ENCODE measurements at places on chromosomes 11 and 22.

DNA sequence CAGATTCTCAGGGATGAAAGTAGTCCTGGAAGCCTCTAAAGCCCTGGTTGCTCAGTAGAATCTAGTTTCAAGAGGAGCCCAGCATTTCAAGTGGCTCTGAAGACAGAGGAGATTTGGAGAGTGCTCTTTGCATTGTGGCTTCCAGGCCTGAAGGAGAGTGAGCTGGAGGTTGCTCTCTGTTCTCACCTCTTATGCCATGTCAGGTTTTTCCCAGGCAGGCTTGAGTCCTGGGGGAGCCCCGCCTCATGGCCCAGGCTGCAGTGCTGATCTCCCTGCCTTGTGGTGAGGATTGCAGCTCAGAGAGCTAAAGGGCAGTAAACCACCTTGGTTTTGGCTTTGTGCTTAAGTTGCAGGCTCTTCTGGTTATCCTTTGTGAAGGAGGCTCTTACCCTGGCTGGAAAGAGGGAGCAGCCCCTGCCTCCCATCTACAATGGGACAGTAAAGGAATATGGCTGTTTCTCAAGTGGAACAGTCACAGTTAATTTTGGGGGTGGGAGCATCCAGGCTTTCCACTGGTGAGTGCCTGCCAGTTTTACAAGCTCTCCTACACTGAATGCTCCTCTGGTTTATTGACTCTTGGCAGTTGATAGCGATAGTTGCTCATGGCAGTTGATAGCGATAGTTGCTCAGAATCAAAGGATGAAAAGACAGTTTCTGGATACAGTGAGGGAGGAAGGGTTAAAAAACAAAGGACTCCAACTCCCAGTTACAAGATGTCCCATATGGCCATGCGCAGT is 32.6 kb downstream of the RCOR2 start:
- no peak for DNase-seq

DNA sequence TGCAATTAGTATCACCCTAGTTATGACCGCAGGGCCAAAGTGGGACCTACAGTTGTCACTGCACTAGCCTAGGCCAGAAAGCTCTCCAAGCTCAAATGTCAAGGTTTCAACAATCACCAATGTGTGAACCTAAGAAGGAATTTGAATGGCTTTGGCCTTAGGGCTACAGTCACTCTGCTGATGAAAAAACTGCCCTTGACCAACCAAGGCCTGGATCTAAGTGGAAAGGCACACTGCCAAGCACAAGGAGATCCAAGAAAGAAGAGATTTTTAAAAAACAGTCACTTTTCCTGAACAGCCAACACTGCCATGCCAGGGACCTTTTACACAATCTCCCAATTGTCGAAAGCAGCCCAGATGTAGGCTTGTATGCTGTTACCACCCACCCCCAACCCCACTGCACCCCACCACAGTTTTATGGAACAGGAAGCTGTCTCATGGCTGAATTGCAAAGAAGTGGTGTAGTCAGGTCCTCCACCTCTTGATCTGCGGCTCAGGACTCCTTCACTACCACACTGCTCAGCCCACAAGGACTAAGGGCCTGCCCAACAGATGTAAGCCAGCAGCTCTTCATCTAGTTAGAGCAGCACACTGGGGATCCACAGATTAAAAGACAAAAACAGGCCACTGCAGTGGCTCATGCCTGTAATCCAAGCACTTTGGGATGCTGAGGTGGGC is 32.9 kb downstream of the SMCO4 start:
- no peak for DNase-seq

DNA sequence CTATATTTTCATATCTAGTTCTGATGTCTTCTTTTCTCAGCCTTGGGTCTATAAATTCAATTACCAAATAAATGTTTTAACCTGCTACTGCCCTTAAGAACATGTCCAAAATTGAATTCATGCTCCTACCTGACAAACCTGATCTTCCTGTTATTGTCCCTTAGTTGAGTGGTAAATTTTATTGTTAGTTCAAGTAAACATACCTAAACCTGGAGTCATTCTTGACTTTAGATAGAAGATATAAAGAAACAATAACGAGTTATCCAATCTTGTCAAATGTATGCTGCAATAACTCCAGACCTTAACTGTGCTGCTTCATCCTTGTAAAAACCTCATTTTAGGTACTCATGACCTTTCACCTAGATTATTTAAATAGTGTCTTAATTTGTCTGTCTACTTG is 34.6 kb upstream of the SC5D start:
- DNase-seq = no peak

DNA sequence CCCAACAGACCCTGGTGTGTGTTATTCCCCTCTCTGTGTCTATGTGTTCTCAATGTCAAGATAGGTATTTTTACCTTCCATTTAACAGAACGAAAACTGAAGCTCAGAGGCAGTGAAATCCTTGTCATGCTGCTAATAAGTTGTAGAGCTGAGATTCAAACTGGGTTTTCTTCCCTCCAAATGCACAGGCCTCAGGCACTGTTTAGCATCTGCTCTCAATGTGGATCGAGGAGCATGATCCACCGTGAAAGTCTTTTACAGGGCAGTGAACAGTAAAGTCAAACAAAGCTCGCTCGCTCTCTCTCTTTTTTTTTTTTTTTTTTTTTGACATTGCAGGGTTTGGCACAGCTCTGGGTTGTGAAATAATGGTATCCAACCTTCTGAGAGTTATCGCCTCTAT is 401.0 kb upstream of the SYN3 start:
- no peak for DNase-seq

- no peak for DNase-seq
Measured at GRCh38 chr11:44466531-44467205, 98.8 kb upstream of the CD82 start.

- no peak for DNase-seq
Measured at GRCh38 chr22:36204632-36205015, 3.0 kb upstream of the APOL4 start.

DNA sequence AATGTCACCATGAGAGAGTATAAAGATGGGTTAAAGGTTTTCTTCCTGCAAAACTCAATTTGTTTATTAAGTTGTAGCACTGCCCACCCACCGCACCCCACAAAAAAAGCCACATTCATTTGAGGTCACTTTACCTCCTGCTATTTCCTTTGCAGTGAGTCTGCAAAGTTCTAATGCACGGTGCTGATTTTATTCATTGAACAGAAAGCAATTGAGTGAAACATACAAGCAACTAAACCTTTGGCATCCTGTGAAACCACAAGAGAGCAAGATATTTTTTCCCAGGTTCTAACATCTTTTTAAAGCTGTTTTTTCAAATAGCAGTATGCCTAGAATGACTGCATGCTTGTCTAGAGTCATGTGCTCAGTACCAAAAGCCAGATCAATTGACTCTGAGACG is 39.0 kb downstream of the RRAS2 start:
- no peak for DNase-seq

- DNase-seq = no peak
Measured at GRCh38 chr11:124762105-124762623, at the start of gene ESAM. ESAM (minus strand) TSS chr11:124762290; CDS start chr11:124762154, 136 bp downstream.
